ENCODE measurements at places on chromosomes 4 and X.

GRCh38 chr4:165580351-165580905 lies 201.6 kb downstream of the CPE start:
- DNase-seq: no peak

DNA sequence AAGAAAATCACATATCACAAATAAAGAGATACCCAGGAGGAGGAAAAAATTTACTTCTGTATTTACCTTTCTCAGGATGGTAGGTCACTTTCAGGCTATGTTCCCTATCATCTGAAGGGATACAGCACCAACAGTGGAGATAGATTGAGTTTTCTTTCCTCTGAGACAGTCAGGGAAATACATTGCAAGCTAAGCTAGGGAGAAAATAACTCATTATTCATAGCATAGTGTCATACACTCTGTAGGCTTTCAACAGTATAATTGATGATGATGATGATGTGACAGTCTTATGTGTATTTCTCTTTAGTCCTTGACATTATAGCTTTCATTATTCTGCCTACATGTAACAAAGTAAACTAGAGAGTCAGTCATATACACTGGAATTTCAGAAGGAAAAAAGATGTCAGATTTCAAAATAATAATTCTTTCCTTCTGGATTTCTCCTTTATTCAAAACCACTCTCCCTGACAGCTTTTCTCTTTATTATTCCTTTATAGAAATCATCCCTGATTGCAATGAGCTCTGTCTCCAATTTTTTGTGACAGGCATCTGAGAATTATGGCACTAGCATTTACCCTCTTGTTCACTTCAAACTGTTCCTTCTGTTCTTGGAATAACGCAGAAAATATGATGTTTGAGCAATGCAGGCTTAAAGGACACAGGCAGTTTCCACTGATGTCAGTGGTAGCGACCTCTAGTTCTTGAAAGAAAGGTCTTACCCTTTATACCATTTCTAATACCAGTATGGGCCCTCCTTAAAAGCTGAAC lies 169.1 kb upstream of the EPHA5 start:
- DNase-seq: no peak

GRCh38 chr4:99061048-99061700 lies 27.4 kb downstream of the ADH5 start:
- no peak for DNase-seq

DNA sequence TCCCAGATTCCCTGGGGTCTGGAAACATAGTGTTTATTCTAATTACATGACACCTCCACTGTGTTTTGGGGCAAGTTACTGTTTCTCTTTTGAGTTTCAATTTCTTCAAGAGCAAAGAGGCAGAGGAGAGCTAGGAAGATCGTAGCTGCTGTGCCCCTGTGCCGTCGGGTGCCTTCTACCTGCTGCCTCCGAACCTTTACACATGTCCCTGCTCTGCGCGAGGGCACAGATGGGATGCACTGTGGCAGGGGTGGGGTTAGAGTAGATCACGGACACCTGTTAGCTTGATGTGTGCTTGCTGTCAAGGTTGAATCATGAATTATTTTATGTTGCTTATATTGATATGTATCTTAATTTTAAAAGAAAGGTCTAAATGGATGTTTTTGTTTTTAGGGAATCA lies 71.1 kb upstream of the MSANTD1 start:
- DNase-seq: no peak

- no peak for DNase-seq
These were observed 69.4 kb downstream of the TBC1D9 start for GRCh38 chr4:140686796-140687195.

DNA sequence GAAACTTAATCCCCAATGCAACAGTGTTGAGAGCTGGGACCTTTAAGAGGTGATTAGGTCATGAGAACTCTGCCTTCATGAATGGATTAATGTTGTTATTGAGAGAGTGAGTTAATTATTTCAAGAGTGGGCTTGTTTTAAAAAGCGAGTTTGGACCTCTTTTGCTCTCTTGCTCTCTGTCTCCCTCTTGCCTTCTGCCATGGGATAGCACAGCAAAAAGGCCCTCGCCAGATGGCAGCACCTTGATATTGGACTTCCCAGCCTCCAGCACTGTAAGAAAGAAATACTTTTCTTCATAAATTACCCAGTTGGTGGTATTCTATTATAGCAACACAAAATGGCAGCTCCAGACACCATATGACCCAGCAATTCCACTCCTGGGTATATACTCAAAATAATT lies 7.0 kb upstream of the ATP6AP2 start:
- DNase-seq: no peak

- DNase-seq: no peak
These were observed 51.1 kb downstream of the WDFY3 start for GRCh38 chr4:84915396-84915780.

- no peak for DNase-seq
These were observed 564.5 kb downstream of the TRAM1L1 start for GRCh38 chr4:116520886-116521285.

- no peak for DNase-seq
These were observed 451.7 kb upstream of the PITX2 start for GRCh38 chr4:111074523-111075114.

- DNase-seq: no peak
These were observed 2.2 kb upstream of the C4orf36 start for GRCh38 chr4:86894455-86894854.

DNA sequence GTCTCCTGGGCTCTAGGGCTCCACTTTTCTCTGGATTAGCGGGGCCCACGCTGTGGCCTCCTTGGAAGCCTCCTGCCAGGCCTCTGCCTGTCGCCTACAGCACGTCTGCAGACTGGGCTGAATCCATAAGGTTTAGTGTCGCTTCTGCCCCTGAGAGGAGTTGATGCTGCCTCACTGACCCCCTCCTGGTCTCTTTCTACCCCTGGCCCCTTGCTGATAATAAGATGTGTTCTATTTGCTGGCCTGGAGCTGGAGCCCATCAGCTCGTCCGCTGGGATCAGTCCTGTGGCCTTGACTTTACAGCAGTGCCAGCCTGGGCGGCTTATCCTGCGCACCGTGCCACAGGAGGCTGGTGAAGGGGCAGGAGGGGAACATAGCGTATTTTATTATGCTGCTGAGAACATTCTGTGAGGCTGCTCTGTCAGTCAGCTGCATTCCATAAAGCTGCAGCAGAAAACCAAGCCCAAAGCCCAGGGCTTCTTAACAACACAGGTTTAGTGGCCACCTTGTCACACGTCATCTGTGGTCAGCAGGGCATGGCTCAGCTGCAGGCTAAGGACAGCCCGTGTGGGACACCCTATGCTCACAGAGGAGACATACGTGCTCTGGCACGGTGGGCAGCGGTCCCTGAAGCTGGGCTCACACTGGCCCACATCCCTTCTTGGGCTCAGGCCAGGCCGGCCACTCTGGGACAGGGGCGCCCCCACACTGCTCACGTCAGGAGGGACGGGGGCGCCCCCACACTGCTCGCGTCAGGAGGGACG lies 29.3 kb upstream of the HGFAC start:
- DNase-seq: no peak

GRCh38 chr4:1460967-1461868 lies 55.0 kb upstream of the NKX1-1 start:
- DNase-seq: no peak

DNA sequence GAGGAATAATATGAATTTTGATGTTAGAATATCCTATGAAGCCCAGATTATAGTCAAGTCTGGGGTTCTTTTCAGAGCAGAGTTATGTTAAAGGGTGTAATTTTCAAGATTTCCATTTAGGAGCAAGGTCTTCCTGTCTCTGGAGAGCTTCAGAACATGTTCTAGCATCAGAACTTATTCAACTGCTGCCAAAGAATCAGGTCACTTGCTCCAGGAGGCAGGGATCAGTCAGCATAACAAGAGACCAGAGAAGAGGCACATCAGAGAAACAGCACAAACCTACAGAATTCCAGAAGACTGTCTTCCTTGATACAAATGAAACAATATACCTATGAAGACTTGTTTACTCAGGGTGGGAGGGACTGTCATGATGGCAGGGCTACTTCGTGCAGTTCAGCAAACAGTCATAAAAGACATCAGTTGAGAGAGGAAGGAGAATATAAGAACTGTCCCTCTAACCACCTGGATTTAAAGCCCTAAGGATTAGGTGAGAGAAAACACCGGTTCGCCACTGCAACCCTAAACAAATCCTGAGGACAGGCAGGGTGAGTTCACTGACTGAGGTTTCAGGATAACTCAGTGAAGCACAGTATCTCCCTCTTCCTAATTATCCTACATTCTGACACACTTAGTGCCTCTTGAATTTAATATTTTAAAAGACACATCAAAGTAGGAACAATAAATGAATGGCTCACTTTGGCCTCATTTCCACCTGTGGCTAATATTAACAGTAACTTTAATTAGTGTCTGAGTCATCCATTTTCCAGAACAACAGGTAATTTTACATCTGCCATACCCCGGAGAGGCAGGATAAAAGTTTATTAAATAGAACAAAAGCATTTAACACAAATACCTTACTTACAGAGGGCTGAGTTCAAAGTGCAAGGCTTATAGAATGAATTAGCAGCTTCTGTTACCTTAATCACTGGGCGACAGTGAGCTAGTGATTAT lies 93.0 kb downstream of the HDAC8 start:
- no peak for DNase-seq

- no peak for DNase-seq
These were observed 32.9 kb upstream of the PDGFC start for GRCh38 chr4:157004279-157005161.

GRCh38 chr4:134687646-134688628 lies 486.3 kb upstream of the PABPC4L start:
- DNase-seq: no peak

- no peak for DNase-seq
These were observed 68.4 kb downstream of the ARHGEF38 start for GRCh38 chr4:105620640-105621323.

GRCh38 chr4:77430847-77431246 lies 174.8 kb upstream of the CXCL13 start:
- DNase-seq: no peak

- DNase-seq: no peak
These were observed 97.3 kb downstream of the NR3C2 start for GRCh38 chr4:148344941-148345340.

DNA sequence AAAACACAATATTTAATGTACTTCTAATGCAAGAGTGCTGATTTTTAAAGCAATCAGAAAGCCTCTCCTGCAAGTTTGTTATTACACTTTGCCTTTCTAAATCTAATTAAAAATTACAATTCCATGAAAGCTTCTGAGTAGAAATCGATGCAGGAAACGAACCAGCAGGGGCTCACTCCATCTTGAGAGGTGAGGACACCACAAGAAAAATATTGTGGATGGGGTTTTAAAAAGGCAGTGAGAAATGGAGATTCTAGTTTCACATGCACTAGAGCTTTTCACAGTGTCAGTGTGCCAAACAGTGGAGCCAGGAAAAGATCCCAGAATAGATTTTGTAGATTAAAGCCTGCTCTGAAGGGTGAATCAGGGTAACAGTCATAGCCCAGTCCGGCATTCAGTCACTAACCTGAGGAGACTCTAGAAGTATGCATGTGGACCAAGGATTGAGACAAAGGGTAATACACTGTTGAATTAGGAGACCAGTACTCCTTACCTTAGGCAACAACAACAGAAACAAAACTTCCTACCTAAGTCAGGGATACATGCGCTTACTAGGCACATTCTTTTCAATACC lies 362.3 kb downstream of the NAF1 start:
- DNase-seq: no peak

DNA sequence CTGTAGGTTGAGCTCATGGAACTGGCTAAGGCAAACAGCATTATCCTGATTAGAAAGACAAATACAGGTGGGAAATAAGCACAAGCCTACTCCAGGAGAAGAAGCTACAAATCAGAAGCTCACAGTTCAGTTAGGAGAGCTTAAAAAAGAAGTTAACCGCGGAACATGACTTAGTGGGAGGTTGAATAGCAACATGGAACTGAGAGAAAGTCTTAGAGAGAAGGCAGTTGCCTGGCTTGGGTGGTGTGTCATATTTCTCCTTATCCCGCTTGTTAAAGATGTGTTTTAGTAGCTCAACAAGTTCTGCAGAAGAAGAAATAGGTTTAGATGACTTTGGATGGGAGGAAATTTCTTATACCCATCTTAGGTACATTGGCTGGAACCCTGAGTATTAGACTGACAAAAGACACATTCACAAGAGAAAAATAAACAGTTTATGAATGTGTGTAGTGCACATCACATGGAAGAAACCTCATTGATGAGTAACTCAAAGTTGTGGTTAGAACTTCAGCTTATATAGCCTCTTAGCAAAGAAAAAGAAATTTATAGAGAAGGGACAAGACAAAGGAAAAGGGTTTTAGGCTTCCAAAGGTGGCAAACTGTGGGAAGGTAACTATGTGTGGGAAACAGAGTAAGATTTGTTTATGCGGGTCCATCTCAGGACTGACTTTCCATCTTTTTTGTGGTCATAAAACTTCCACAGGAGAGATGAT lies 37.4 kb upstream of the RXFP1 start:
- no peak for DNase-seq
